ENCODE measurements at places on chromosomes 1 and 21.
A peak's percentile ranks its signal among the peaks of the same experiment; 100 is the strongest.

DNA sequence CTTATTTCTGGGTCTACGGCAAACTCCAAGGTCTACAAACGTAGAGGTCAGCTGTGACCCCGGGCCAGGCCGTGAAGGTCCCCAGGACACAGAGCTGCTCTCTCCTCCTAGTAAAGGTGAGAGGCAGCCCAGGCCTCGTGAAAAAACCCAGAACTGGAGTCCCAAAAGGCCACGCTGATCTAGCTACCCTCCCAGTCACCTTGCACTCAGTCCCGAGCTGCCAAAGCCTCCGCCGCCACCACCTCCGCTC lies 125 bp downstream of the ATP5PF start:
- DNase-seq: no peak

- no peak for DNase-seq
Measured at GRCh38 chr1:12555411-12556367, 62.3 kb downstream of the DHRS3 start.

DNA sequence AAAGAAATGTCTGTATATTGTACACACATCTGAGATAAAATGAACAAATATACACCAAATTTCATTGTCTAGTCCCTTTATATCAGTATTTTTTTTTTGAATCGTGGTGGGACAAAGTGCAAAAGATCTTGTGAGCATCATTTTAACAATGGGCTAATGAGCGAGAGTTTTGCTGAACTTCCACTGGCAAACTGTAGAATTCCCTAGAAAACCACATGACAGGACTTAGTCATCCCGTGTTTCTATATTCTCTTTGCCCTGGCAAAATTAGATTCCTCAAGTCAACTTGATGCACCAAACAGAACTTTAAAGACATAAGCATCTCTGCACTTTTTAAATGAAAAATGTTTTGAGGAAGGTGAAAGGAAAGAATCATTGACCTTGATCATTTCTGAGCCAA lies 488.2 kb upstream of the PTBP2 start:
- no peak for DNase-seq

DNA sequence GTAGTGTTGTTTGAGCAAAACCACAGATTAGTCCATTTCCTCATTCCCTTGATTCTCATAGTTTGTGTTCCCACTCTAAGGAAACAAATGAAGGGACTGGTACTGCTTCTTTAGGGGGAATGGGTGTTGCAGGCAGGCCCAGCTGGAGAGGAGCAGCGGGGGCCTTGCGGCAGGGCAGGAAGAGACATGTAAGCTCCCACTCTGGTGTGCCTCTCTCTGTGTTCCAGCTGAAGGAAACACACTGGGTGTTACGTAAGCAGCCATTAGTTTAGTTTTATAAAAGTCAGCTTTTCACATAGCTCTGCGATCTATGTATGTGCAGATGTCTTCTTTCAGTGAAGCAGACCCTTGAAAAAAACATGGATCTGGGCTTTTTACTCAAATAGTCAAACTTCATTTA lies 99.5 kb downstream of the CACHD1 start:
- DNase-seq: no peak

DNA sequence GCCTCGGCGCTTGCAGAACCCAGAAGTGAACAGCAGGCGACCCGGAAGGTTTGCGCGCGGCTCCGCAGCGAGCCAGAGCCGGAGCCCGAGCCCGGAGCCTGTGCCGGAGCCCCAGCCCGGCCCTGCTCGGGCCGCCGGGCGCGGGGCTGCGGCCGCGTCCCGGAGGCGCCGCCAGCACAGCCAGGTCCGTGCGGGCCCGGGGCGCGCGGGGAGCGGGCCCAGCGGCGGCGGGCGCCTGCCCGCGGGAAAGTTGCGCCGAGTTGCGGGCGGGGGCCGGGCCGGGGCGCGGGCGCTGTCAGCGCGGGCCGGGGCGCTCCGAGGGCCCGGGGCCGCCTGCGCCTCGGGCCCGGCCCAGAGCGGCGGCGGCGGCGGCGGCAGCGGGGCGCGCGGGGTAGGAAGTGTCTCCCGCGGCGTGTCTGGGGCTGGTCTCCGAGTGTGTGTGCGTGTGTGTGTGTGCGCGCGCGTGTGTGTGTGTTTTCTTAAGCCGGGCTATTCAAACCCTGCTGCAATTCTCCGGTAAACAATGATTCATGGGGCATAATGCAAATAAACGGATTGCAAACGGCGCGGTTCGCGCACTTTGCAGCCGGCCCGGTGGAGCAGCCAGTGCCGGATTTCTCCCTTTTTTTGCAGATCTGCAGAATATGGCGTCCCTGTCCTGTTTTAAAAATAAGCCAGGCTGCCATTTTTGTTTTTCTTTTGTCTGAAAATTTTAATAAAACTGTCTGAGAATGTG lies at the start of gene ZNF362:
Gene ZNF362 (plus strand): TSS at position 22 of the 736 bp plus-strand sequence. CDS start 14,083 bp downstream, outside the sequence.
- DNase-seq: peak; percentile 36

- DNase-seq: no peak
Measured at GRCh38 chr1:56115701-56116100, 463.7 kb downstream of the PLPP3 start.

- no peak for DNase-seq
Measured at GRCh38 chr1:11654939-11655808, 497 bp downstream of the FBXO44 start.

DNA sequence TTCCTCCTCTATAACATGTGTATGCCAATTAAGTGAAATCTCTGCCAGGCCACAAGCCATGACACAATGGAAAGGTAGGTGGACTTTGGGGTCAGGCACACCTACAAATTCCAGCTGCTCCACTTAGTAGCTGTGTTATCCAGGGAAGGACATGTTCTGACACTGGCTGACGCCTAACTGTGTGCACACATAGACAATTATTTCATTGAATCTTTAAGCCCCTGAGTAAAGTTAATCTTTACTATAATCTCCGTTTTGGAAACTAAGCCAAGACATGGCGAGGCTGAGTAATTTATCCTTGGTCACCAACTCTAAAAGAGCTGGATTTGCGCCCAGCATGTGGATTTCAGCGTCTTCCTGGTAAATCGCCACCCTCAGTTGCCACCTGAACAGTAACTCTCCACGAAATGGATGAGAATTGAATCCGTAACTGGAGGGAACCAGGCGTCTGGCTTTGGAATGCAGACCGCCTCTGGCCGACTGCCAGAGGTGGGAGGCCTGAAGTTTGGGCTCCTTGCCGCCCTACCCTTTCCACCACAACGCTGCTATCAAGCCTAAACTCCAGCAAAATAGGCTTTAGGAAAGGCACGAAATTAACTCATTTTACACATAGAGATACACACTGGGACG lies 888 bp upstream of the SNRPE start:
- no peak for DNase-seq

GRCh38 chr21:14615359-14615974 lies 69.4 kb upstream of the SAMSN1 start:
- DNase-seq: no peak

- DNase-seq: no peak
Measured at GRCh38 chr1:239185245-239185619, 201.1 kb upstream of the CHRM3 start.

DNA sequence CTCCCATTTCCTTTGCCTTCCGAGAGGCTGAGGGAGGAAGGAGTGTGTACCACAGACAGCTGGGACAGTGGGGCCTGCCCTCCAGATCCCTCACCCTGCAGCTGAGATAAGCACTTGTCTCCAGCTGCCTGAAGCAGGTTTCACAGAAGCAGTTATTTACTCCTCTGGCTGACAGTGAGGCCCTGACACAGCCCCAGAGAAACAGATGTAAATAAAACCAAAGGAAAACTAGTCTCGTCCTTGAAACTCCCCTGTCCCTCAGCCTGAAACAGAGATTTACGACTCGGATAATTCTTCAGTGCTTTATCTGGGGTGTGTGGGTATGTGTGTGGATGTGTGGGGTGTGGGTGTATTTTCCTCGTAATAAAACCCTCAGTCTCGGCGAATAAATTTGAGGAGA lies 181.1 kb downstream of the IGSF21 start:
- DNase-seq: no peak

- no peak for DNase-seq
Measured at GRCh38 chr1:188140958-188141357, 1312.2 kb downstream of the PLA2G4A start.

- DNase-seq: no peak
Measured at GRCh38 chr1:86068841-86069756, 87.5 kb downstream of the COL24A1 start.

DNA sequence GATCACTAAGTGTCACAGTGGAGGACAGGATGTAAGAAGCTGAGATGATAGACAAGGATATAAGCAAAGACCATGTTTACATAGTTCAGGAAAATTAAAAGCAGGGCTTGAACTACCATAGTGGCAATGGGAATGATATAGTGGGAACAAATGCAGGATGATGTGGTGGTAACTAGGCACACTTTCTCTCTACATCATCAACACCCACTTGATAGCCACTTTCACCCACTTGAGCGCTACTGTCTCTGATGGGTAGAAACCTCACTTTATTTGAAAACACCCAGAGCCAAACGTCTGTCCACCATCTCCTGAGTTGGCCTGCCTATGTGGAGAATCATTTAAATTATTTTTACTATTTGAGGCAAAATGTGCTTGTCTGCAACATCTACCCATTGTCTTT lies 305.0 kb upstream of the ST6GALNAC5 start:
- no peak for DNase-seq

DNA sequence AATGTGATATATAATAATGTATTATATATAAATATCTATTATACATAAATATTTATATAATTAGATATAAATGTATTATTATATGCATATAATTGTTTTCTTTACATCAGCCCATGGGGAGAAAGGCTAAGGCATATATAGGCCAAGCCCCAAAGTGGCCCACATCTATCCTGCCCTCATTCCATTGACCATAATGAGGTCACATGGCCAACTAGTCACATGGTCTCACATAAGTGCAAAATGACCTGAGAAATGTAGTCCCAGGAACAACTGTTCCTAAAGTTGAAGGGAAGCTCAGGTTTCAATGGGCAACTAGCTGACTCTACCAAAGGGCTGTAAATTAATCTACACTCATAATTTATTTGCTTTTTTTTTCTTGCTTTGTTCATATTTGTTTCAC lies 14.5 kb upstream of the CCDC185 start:
- no peak for DNase-seq

- no peak for DNase-seq
Measured at GRCh38 chr1:11982010-11982392, 1.8 kb downstream of the MFN2 start.

DNA sequence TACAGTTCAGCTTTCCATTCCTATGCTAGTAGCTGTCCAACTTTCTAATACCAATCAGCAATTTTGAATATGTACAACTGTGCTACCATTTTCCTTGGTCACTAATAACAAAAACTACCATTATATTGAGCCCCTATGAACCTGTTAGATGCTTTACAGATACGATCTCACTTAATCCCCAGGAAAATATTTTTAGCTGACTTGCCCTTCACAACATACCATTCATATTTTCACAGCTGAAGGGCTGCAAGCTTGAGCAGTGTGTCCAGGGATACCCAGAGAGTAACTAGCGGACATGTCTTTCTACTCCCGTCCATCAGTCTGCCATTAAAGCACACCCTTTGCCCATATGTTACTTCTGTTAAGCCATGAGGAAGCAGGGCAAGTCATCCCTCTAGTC lies 140.5 kb downstream of the SPATA46 start:
- no peak for DNase-seq

DNA sequence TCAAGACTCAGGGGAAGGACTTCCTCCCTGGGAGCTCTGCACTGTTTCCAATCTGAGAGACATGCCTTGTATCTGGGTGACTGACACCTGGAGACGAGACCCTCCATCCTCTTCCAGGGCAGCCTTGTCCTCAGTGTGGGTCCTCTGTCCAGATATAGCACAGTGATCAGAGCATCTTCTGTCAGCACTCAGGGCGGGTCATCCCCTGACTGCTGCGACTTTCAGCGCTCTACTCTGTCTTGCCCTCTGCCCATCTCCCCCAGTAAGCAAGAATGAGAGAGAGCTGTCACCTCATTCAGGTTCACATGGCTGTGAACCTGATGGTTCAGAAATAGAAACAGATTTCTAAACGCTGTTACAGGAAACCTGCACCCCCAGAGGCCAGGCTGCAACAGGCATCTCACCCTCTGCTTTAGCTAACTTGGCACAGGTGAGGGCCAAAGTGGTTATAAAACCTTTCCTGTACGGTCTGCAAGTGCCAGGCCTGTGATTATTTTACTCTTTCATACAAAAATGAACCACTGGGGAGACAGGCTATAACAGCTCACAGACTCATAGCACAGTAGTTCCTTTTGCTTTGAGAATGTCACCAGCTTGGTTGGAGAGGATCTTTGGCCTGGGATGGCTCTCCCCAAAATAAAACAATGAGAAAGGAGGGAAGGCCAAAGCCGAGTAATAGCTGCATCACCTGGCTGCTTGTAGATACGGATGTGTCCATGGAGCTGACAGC lies 11.4 kb upstream of the TENT5C start:
- no peak for DNase-seq

DNA sequence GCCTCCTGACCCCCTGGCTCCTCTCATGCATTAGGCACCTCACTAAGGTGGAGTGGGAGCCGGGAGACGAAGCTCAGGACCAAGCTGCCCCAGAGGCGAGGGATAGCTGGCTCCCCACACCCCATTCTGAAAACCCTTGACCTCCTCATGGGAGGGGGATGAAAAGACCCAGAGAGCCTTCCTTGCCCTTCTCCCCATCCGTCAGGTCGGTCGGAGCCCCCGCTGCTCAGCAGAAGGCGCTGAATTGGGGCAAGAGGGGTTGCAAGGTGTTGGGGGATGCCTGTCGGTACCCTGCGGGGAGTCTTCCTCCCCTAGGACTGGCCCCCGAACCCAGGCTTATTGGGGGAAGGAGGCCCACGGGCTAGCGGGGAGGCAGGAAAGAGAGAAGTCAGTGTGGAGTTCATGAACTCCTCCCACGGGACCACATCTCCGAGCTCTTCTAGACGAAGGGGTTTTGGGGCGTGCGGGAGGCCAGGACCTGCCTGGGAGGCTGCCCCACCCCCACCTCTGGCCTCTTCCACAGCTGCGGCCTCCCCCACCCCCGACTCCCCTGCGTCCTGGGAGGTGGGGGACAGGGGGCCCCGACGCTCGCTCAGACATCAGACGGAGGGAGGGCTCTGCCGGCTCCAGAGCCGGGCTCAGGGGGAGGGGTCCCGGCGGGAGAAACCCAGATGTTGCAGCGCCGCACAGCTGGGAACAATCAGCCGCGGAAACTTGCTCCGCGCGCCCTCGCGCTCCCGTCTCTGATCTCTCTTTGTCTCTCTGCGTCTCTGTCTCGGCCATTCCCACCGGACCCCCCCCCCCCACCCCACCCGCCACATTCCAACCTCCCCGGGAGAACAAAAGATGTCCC lies 719 bp downstream of the MFAP2 start:
- no peak for DNase-seq

DNA sequence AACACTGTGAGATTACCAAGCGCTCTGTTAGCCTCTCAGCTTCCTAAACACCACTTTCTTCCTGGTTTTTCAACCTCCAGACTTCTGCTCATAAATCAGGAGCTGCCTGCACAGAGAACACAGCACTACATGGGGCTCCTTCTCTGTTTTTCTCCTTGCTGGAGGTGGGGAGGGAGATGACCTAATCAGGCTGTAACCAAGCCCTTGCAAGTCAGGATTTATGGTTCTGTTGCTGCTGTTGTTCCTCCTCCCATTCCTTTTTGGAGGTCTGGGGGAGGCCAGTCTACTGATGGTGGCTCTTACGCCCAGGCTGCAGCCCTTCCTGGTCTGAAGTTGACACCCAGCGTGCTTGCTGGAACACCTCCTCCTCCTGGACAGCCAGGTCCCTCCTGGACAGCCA lies 80.9 kb upstream of the AJAP1 start:
- DNase-seq: no peak

- no peak for DNase-seq
Measured at GRCh38 chr21:40924641-40925040, 77.7 kb upstream of the DSCAM start.

Data from AG09319 (cell line).